Activated CD4-positive, alpha-beta memory T cell treated with anti-CD3 and anti-CD28 coated beads, Interleukin-2, amount 10 ng/mL, durations not matched to agents 7 days and 5 days (primary cell): ENCODE measurements at places on chromosomes 7 and 10. TPM values are rescaled to one million over a fixed set of nuclear protein-coding genes. Genes with fewer than 3 reads are reported as not detected.

The SFTPD gene
- not detected for total RNA-seq

The OIT3 gene
- total RNA-seq = not detected

The EN2 gene
- not detected for total RNA-seq

DNA sequence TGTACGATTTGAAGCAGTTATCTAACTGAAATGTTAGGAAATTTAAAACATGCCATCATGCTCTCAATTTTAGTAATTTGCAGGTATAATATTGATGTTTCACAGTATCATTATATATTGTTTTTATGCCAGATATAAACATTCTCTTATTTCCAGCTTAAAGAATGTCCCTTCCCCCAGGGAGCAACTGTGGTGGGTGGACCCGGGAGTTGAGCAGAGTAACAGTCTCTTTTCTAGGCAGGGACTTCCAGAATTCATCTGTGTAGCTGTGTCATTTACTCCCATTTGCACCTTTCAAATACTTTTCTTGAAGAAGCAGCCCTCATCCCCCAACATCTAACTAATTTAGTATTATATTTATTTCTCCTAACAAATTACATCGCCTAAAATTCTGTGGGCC lies 9.6 kb downstream of the INPP5F start:
- DNase-seq = no peak
